Stromal cell of bone marrow (primary cell): ENCODE measurements at places on chromosomes 4 and X.

- no peak for DNase-seq
These were observed 148.3 kb upstream of the NHS start for GRCh38 chrX:17226736-17227135.

DNA sequence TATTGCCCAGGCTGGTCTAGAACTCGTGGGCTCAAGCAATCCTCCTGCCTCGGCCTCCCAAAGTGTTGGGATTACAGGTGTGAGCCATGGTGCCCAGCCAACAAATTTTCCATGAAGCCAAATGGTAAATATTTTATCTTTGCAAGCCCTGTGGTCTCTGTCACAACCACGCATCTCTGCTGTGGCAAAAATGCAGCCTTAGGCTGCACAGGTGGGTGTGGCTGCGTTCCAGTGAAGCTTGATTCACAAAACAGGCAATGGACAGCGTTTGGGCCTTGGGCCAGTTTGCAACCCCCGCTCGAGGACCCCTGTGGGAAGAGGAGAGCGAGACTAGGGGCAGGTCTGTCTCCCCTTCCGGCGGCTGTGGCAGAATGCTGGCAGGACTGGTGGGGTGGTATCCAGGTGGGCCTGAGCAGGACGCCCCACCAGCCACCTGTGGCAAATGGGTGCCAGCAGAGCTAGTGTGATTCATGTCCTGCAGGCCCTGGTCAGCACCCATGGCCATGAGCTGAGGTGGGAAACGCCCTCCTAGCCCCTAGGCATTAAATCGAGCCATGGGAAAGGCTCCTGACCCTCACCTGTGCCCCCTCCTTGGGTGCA, 19.7 kb downstream of the HTRA3 start:
- DNase-seq = no peak

- DNase-seq = no peak
These were observed 712 bp downstream of the STX18 start for GRCh38 chr4:4541040-4541631.

GRCh38 chr4:128379860-128380259, 92.2 kb upstream of the PGRMC2 start:
- DNase-seq = no peak

GRCh38 chr4:61877893-61878292, 677.8 kb downstream of the ADGRL3 start:
- no peak for DNase-seq

GRCh38 chr4:66023061-66023460, 352.8 kb upstream of the EPHA5 start:
- no peak for DNase-seq

- no peak for DNase-seq
These were observed 306.5 kb downstream of the PRDM5 start for GRCh38 chr4:120616041-120616440.
